Stimulated activated CD4-positive, alpha-beta T cell treated with anti-CD3 and anti-CD28 coated beads, Interleukin-1b, Interleukin-23, amount 100 ng/mL, for 48 hours (primary cell): ENCODE measurements at places on chromosomes 11 and 22.
A peak's percentile ranks its signal among the peaks of the same experiment; 100 is the strongest.

GRCh38 chr22:36921309-36922104 is 8.1 kb downstream of the CSF2RB start:
- DNase-seq: no peak

GRCh38 chr11:3182462-3182852 is 17.3 kb upstream of the OSBPL5 start:
- no peak for DNase-seq

DNA sequence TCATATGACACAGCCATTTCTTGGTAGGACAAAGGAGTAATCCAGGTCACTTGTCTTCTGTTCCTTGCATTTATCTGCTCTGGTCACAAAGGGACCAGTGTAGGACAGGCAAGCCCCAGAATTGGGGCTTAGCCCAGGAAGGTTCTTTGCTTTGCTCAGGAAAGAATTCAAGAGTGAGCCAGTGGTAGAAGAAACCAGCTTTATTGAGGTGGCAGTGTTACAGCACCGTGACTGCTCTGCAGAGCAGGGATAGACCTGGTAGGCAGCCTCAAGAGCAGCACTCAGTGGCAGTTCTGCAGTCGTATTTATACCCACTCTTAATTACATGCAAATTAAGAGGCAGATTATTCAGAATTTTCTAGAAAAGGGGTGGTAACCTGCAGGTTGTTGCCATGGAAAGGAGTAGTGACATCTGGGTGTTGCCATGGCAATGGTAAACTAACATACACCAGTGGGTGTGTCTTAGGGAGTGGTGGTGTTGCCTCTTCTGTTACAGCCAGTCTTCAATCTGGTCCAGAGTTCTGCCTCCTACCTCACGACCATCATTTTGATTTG is 84.9 kb upstream of the RAB1B start:
- no peak for DNase-seq

DNA sequence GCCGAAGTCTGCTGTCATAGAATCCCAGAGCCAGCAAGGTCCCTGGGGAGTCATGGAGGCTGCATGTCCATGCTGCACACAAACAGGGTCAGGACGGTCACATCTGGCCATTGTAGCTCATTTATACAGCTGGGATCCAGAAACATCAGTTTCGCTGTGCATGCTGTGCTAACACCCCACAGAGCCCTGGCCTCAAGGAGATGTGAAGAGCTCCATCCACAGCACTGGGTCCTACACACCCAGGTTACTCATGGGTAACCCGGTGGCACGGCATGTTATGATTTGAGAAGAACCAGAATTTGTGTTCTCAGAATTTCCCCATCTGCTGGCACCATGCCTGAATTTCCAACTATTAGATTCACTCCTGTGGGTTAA is 146.3 kb upstream of the ARHGAP20 start:
- DNase-seq: no peak

DNA sequence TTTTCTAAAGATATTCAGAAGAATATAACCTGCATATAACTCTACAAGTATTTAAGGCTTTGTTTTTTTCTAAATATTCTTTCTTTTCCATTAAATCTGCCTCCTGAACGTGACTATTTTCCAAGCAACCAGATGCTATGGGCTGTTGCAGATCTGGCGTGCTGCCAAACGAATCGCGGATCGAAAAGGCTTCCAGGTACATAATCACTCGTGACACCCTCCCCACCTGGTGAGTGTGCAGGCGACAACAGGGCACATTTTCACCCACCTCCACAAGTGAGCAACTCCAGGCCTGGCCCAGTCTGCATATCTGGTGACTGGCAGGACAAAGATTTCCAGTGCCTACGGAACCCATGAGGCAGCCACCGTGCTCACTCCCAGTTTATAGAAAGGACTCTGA is 660.1 kb downstream of the OPCML start:
- no peak for DNase-seq

DNA sequence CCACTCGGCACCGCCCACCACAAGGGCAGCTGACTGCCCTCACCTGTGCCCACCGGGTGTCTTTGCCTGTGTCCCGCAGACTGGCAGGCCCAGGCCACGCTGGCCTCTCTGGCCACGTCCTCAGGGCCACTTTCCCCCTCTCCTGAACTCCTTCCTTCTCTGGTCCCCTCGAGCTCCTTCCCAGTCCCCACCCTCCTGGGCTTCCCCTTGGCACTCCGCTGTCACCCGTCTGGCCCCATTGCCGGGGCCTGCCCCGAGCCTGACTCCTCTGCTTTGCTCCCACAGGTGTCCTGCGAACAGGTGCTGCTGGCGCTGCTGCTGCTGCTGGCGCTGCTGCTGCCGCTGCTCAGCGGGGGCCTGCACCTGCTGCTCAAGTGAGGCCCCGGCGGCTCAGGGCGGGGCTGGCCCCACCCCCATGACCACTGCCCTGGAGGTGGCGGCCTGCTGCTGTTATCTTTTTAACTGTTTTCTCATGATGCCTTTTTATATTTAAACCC is 14.2 kb downstream of the MCAT start:
- DNase-seq: no peak

DNA sequence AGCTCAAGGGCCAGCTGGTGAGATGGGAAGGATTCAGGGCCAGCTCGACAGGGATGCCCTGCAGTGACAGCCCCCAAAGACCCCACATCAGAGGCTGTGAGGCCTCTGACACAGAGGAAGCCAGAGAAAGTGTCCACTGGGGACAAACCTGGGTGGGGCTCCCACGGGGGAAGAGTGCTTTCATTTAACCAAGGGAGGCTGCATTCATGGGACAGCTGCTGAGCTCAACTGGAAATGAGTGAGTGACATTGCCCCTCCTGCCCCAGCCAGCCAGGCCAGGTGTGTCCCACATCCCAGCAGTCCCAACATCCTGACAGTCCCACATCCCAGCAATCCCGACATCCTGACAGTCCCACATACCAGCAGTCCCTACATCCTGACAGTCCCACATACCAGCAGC is 61.0 kb downstream of the DHCR7 start:
- DNase-seq: no peak

GRCh38 chr11:44883277-44883676 is 67.4 kb downstream of the TP53I11 start:
- DNase-seq: no peak

DNA sequence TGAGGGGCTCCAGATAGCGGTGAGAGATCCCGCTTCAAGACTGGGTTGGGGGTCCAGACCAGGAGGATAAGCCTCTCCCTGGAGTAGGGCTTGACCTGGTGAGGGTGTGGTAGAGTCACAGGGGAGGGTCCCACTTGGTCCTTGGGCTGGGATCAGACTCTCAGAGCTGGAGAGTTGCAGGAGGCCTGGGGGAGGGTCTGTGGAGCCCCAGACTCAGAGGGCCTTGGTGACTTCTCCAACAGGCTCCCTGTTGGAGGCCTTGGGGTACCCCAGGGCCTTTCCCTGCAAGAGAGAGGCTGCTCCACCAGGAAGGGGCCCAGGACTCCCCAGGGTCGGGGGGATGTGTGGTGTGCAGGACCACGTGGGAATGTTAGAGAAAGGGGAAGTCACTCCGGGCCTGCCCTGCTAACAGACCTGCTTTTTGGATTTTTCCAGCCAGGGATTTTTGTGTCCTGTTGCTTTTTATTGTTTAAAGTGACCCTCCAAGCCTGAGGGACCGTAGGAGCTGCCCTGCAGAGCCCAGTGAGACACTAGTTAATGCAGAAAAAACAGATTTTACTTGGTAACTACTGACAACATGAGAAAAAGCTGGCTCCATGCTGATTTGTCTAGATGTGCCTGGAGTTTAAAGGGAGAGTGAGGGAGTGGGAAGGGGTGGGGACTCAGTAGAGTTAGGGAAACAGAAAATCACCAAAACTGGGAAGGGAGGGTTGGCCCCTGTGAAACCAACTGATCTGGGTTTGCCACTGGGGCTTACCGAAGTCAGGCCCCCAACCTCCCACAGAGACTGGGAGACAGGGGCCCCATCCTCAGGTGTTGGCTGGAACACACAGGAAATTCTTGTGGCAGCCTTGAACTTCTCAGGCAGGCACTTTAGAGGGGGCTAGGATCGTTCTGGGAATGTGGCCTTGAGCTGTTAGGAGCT is 801 bp upstream of the TXNRD2 start:
- DNase-seq: peak; percentile 12

GRCh38 chr22:44572414-44573207 is 74.6 kb upstream of the RTL6 start:
- DNase-seq: no peak

GRCh38 chr11:133747409-133747808 is 97.9 kb downstream of the SPATA19 start:
- DNase-seq: no peak
